ENCODE measurements at places on chromosomes 12 and 14. TPM values are rescaled to one million over a fixed set of nuclear protein-coding genes. Genes with fewer than 3 reads are reported as not detected.

AKAP6 gene
- total RNA-seq = 0.30 TPM

CIDEB gene
- 0.17 TPM for total RNA-seq

ZBTB25 gene
- 5.9 TPM for total RNA-seq

LALBA gene
- total RNA-seq = not detected

OR4E2 gene
- not detected for total RNA-seq

AQP5 gene
- total RNA-seq = not detected

ESR2 gene
- 0.05 TPM for total RNA-seq

Data from A549 treated with Mapracorat at 1 μM for 4 hours (cell line).